SIG-M5 (cell line): ENCODE measurements at places on chromosomes 3 and 15.

DNA sequence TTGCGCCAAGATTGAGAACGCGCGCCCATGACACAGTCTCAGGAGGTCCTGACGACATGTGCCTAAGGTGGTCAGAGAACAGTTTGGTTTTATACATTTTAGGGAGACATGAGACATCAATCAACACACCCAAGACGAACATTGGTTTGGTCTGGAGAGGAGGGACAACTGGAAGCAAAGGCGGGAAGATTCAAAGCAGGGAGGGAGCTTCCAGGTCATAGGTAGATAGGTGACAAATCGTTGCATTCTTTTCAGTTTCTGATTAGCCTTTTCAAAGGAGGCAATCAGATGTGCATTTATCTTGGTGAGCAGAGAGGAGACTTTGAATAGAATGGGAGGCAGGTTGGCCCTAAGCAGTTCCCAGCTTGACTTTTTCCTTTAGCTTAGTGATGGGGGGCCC, 828.4 kb upstream of the DPPA4 start:
- no peak for DNase-seq

DNA sequence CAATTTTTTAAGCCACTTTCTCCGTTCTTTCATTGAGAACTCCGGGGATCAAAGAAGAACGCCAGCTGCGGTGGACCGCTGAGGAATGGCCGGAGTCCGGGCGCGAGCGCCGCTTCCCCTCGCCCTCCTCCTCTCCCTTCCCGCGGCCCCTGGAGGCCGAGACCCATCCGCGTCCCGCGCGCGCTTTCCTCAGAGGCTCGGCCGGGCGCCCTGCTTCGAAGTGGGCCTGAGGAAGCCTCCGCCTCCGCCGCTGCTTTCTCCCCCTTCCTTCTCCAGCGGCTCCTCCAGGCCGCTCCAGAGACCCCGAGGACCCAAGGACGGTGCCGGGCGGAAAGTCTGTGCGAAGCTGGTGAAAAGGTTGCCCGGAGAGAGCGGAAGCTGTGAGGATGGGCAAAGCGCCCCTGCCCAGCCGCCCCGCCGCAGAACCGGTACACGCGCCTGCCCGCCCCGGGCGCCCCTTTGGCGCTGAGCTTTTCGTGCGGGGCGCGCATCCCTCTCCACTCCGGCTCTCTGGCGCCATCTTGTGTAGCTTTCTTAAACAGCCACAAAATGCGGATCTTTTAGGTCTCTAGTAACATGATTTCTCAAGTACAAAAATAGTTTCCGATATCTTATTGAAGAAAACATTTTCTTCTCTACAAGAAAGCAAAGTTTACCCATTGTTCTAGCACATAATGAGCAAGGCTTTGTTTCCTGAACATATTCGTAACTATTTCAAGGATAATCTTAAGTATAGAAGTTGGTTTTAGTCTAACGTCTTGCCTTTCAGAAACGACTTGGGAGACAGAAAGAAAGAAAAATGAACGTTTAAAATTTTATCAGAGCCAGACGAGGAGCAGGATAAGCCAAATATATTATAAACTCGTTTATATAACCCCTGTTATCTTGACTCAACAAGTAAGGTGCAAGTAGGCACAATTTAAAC, 59.2 kb upstream of the FAM174B start:
- no peak for DNase-seq

- DNase-seq: no peak
These were observed at the start of gene FAM240A for GRCh38 chr3:46612324-46612723. TSS of gene FAM240A (plus strand) at chr3:46612525. CDS start at chr3:46612684, 159 bp downstream.

DNA sequence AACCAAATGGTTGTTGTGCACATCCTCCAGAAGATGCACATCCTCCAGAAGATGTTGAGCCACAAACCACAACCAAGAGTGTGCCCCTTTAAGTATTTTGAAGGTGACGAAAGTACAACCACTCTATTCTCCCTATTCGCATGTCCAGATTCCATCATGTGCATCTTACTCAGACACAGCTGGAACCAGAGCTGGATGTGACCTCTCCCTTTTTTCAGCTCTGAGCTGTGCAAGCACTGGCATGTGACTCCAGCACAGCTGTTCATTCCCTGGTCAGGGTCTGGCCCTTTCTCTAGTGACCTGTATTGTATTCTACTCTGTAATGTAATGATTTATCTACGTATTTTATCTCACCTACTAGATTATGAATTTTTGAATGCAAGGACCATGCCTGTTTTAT, 29.3 kb upstream of the DLG1 start:
- DNase-seq: no peak

DNA sequence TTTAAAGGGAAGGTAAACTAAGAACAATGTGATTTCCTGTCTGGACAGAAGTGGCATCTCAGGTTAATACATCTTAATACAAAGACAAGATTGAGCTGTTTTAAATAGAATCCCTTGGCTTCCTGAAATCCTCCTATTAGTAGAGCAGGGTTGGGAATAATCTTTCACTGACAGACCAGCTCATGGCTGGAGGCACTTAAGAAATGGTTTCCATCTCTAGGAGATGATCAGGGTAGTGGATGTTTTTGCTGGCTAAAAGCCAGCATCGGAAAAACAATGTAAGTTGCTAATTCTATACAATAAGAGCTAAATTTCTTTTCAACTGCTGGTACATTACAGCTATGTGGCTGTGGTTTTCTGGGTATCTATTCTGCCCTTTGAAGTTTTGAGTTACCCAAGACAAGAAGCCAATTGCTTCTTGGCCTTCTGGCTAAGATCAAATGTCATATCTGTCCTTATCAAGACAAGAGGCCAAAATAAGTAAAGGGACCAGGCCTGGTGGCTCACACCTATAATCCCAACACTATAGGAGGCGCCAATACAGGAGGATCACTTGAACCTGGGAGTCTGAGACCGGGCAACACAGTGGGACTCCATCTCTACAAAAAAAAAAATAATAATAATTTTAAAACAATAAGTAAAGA, 49.6 kb downstream of the SHQ1 start:
- no peak for DNase-seq

DNA sequence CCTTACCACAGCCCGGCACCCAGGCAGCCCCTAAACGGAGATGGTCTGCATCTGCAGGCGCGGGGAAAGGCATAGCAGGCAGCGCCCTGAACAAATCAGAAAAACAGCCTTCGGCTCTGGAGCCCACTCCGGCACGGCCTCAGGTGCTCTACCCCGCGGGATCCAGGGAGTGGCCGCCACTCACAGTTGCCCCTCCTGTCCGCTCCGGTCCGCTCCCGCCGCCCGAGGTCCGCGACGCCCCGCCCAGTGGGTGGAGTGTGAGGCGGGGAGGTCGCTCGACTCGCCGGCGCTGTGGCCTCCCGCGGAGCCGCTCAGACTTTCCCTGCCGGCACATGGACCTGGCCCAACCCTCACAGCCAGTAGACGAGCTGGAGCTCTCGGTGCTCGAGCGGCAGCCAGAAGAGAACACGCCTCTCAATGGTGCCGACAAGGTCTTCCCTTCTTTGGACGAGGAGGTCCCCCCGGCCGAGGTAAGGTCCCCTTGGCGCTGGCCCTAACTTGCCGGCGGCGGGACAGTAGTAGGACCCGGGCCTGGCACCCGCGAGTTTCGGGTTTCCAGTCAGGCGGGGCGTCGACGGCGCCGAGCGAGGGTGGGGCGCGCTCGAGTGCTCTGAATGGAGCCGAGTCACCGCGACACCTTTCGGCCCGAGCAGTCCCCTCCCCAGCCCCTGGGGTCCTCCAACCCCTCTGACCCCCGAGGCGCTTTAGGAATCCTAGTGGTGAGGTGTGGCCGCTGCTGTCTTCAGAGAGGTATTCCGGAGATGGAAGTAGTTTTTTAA, at the start of gene C3orf52:
TSS of gene C3orf52 (plus strand) at position 314 of the 779 bp plus-strand sequence. CDS start at position 333, 19 bp downstream.
- no peak for DNase-seq

GRCh38 chr3:47436180-47436579, 39.6 kb downstream of the SCAP start:
- DNase-seq: no peak

- no peak for DNase-seq
These were observed 7.5 kb downstream of the PIK3CB start for GRCh38 chr3:138827222-138827621.

DNA sequence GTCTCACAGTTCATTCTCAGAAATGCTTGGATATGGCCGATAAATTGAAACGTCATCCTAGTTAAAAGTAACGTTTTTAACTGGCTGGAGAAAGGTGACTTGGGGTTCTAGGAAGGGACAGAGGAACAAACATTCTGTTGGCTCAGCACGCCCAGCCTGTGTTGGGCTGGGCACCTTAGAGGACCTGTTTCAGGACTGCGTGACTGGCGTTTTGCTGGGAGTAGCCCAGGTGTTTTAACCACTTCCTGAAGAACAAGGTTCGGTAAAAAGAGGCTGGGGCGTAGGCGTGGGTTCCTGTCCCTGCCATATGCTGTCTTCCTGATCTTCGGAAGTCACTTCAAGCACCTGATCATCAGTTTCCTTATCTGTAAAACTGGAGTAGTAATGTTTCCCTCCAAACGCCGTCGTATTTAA, 1.1 kb upstream of the TLNRD1 start:
- no peak for DNase-seq

DNA sequence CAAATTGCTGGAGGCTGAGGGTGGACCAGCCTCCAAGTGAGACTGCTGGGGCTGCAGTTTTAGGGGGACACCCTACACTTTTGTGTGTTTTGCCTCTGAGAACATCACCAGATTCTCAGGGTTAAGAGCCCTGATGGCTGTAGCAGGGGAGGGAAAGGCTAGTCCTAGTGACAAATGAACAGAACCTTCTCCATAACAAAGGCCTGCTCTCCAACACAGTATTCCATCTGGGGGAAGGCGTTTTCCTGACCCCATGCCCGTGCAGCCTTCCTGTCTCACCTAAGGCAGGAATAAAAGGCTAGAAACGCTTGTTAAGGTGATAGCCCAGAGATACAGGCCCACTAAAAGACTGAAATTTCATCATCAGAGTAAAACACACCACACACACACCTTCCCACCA, 50.2 kb upstream of the NSMCE3 start:
- no peak for DNase-seq

- DNase-seq: peak; percentile 37
These were observed 1.1 kb downstream of the EDEM1 start for GRCh38 chr3:5188419-5189221.

DNA sequence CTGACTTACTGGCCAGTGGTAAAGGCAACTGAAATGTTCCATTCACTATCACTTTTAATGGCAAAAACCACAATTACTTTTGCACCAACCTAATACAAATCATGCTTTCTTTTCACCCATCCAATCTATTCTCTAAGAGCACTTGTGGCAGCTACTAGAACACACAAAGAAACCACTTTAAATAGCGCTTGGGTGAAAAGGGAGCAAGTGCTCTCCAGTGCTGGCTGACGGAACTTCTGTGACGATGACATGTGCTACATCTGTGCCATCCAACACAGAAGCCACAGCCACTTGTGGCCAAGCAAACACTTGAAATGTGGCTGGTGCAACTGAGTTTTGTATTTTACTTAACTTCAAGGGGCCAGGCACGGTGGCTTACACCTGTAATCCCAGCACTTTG, 18.9 kb downstream of the SH3BP5 start:
- DNase-seq: no peak

DNA sequence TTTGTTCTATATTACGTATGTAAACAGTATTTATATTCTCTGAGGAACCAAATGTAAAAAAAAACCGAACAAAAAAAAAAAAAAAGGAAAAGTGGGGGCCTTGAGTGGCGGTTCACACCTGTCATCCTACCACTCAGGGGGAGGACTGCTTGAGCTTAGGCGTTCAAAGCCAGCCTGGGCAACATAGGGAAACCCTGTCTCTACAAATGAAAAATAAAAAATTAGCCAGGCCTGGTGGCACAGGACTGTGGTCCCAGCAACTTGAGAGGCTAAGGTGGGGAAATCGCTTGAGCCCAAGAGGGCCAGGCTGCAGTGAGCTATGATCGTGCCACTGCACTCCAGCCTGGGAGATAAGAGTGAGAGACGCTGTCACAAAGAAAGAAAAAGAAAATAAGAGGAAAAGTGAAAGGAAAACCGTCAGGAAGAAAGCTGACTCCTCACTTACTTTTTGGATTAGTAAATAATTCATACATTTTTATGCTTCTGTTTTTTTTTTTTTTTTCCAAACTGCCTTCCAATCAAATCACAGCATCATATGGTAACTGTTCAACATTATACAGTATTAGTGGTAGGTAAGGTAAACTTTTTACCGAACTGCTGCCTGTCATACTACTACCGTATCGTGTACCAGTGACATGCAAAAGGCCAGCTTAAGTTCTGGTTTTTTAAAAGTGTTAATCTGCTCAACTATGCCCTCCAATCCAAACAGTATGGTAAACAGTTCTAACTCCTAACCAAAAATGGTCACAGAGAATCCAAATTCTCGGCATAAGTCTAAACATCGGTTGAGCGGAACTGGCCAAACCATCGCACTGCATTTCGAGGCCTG, 1.2 kb downstream of the PHC3 start:
- DNase-seq: no peak

DNA sequence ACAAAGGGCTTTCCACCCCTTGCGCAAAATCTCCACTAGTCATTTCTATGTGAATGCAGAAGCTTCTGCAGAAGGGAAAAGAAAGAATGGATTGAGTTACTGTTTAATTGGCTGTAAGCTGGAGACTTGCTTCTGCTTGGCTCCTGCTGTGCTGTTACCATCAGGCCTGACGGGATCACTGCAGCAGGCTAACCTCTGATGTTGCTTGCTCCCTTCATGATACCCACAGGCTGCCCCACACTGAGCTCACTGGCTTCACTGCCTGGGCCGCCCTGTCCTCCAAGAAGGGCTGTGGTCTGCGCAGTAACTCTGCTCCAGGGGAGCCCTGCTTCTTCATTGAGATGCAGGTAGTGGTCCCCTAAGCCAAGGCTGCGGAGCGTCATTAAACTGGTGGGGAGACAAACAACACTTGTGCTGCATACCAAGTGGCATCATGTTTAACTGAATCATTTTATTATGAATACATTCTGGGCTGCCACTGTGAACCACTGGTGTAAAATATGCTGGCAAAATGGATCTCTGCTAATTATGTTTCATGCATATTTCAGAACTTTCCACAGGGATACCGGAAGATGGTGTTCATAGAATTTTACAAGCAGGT, 78.6 kb downstream of the WDR49 start:
- no peak for DNase-seq

- no peak for DNase-seq
These were observed 23.6 kb downstream of the SIAH2 start for GRCh38 chr3:150739200-150739863.

DNA sequence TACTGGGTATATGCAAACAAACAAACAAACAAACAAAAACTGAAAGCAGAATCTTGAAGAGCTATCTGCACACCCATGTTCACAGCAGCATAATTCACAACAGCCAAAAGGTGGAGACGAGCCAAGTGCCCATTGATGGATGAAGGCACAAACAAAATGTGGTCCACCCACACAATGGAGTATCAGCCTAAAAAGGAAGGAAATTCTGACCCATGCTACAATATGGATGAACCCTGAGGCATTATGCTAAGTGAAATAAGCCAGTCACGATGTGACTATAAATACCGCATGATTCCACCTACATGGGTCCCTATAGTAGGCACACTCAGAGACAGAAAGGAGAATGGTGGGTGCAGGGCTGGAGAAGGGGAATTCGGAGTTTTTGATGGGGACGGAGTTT, 24.1 kb downstream of the XPC start:
- DNase-seq: no peak

GRCh38 chr3:119205209-119205608, 31.8 kb downstream of the UPK1B start:
- DNase-seq: no peak

- no peak for DNase-seq
These were observed 50.6 kb upstream of the PLXNA1 start for GRCh38 chr3:126932188-126932931.
